ENCODE measurements at places on chromosomes 5 and 9.

DNA sequence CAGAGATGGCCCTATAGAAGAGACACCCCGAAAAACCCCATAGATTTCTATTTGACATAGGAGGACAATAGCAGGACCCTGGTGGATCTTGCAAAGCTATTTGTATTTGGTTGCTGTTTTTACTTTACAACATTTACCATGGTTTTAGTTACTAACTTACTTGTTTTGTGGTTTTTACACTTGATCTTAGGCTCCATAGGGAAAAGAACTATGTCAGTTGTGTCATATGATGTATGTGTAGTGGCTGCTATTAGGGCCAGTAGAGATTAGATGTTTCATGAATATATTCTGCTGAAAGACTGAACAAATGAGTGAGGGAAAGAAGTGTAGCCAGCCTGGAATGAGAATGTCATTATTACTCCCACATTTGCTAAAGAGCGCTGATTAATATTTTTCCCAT lies 388.1 kb downstream of the SEMA5A start:
- no peak for DNase-seq

GRCh38 chr9:101081641-101082040 lies 53.1 kb downstream of the PLPPR1 start:
- DNase-seq = no peak

GRCh38 chr5:163619273-163619934 lies 114.0 kb downstream of the MAT2B start:
- no peak for DNase-seq

DNA sequence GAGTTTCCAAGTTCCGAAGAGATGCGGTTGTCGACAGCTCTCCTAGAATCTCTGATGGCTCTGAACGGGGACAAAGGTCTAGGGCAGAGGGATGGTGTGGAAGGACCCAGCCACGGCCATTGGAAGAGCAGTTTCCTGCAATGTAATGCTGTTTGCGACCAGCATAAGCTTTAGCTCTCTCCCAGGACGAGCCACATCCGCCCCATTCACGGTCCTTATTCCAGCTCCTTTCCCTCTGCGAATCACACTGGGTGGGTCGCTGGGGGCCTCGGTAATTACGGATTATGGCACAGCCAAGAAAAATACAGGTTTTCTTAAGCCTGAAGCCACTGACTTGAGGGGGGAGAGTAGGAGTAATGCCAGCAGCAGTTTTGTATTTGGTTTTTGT lies 22.7 kb downstream of the ANXA2R start:
- peak; percentile 42 for DNase-seq

GRCh38 chr5:138724470-138725146 lies 28.6 kb upstream of the CTNNA1 start:
- DNase-seq = no peak

- DNase-seq = no peak
Observed at GRCh38 chr5:115995351-115995750, 33.1 kb downstream of the LVRN start.

DNA sequence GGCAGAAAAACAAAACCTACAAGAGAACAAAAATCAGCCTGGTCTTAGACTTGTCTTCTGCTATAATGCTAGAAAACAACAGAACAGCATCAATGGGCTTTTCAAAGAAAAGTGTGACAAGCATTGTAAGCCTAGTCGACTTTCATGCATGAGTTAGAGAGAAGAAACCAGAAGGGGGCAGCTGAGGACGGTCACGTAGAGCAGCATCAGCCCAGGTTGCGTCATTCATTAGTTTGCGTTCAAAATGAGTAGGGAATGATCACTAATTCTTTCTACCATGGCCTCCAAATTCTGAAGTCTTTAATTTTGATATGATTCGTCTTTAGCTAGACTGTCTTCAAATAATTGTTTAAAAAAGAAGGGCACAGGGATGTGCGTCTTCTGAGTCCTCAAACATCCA lies 4.7 kb upstream of the ISCA1 start:
- no peak for DNase-seq

DNA sequence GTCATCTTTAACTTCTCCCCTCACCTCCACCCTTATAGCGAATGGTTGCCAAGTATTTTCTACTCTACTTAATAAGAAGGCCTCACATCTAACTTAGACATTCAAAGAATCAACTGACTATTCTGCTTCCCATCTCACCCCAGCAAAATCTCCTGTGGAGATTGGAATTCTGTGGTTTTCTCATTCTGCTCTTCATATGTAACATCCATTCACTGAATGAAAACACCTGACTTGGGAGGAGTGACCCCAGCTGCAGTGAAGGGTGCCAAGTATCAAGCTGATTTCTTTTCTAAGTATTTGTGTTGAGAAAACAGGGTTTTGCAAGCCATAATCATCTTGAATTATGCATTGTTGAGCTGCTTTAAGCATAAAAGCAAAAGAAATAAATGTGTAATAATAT lies 42.5 kb upstream of the TAF1L start:
- no peak for DNase-seq

DNA sequence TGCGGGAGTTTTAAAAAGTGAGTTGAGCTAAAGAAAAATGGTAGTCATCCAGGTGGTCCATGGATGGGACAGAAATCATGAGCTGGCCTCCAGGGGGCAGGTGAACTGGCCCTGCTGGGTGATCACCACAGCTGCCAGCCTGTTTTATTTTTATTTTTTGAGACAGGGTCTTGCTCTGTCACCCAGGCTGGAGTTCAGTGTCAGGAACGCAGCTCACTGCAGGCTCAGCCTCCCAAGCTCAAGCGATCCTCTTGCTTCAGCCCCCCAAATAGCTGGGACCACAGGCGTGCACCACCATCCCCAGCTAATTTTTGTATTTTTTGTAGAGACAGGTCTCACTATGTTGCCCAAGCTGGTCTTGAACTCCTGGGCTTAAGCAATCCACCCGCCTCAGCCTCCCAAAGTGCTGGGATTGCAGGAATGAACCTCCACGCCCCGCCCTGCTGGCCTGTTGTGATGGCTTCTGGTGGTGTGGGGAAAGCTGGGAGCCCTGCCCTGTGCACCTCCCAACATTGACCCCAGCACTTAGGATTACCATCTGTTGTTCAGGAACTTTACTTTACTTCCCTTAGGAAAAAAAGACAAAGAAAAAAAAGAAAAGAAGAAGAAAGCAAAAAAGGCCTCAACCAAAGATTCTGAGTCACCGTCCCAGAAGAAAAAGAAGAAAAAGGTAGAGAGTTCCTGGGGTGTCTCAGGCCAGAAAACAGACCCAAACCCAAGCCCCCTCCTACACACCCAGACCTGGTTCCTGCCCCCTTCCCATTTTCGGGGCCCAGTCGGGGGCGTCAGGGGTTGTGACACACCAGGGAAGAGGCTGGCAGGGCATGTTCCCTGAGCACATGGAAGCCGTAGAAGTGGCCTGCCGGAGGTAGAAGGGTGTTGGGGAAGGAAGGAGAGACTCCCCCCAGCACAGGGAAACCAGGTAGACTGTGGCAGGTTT lies 14.7 kb downstream of the CD74 start:
- DNase-seq = no peak

GRCh38 chr9:35690614-35691333 lies 1.0 kb upstream of the TPM2 start:
- no peak for DNase-seq

DNA sequence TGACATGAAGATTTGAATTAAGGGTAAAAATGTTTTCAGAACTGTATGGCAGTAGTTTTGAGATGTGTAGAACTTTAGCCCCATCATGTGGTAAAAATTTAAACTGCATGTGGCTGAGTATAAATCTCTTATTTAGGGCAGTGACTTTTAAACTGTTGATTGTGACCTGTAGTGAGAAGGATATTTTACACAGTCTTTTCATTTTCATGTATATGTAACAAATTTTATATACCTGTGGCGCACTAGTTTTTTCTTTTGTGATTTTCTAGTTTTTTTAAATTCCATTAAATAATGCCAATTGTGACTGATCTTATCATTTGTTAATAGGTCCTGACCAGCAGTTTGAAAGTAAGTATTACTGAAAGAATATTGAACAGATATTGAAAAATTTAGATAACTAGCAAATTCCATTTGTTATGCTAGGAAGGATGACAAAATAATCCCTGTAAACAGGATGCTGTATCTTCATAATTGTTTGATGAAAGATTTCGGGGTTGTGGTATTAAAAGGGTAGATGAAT lies 47.2 kb downstream of the GPBP1 start:
- DNase-seq = peak; percentile 18

GRCh38 chr5:75192804-75193203 lies 43.9 kb downstream of the ANKRD31 start:
- no peak for DNase-seq

DNA sequence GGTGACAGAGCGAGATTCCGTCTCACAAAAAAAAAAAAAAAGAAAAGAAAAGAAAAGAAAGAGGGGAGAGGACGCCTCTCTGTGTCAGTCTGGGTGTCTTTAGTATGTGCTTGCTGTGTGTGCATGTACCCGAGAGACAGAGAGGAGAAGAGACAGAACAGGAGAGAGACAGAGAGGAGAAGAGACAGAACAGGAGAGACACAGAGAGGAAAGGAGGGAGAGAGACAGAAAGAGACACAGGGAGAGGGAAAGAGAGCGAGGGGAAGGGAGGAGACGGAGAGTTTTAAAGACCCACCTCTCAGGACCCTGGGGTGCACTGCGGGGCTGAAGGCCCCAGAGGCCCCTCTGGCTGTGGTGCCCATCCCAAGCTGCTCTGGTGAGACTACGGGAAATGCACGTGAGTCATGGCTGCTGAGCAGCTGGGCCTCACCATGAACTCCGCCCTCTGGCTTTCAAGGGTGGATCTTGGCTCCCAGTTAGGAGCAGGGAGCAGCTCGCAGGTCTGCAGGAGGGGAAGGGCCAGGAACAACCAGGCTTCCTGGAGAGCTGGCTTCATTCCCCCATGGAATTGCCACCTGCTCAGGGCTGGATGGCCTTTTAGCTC lies 7.9 kb downstream of the SLC6A3 start:
- DNase-seq = peak; percentile 25

DNA sequence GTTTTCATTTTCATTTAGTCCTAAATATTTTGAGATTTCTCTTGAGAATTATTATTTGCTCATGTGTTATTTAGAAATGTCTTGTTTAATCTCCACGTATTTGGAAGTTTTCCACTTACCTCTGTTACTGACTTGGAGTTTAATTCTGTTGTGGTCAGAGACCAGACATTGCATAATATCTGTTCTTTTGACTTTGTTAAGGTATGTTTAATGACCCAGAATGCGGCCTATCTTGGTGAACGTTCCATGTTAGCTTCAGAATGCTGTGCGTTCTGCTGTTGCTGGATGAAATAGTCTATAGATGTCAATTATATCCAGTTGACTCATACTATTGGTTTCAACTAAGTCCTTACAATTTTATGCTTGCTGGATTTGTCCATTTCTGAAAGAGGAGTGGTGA lies 325.3 kb upstream of the TARS1 start:
- no peak for DNase-seq

DNA sequence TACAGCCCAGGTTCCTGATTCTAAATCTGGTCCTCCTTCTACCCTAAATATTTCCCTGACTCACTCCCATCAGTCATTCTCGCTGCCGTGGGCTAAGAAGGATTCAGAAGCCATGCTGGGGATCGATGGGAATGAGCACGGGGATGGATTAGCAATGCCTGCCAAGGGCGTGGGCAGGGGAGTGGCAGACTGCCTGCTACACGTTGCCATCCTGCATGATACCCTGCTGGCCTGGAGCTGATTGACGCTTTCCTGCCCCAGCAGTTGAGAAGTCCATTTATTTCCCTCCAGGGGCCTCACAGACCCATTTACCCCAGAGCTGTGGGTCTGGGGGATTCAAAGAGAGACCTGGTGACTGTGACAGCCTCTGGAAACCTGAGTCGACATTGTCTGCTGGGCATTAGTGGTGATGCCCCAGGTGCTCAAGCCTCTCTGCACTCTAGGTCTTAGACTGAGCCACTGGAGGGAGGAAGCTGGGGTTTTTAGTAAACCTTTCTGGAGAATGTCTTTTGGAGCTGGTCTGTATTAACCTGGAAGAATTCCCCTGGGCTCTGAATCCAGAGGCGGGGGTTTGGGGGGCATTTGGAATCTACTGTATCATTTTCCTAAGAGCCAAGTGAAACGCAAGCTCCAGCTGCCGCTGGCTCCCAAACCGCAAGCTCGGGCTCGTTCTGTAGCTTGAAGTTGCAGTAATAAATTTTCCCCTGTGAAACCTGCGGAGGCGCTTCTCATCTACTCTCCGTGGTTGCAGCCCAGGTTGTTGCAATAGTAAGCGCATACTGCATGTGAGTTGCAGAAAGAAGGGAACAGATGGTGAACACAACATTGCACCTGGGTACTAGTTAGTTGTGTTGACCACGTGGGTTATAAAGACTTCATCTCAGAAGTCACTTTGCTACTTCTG lies 76.3 kb upstream of the RAPGEF1 start:
- DNase-seq = no peak

DNA sequence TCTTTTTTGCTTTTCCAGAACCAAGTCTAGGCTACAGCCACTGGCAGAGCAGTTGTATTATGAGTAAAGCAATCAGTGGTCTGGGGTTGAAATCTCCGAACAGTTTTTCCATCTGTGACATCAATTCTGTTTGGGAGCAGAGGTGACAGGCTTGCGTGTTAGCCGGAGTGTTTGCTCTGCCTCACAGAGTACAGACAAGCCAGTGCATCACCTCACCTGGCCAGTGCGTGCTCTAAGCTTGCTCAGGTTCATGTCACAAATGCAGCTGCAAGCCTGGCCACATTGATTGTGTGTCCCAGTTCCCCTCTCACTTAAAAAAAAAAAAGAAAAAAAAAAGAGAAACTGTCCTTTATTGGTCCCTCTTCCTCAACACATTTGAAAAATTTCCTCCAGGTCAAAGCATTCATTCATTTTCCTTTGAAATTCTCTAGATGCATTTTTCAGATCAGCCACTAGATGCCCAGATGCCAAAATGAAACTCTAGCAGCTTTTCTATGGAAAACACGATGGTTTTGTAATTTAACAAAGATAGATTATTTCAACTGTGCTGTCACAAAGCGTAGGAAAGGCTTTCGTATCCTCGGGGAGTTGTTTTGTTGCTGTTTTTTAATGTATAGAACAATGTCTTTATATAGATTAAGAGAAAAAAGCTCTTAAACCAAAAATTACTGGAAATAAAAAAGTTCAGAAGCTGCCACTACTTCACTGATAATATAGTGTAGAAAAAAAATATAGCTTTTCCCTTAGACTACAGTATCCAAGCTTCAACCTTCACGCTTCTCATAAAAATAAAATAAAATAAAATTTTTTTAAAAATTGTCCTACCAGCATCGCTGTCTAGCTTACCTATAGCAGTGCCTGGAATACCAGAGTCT lies 585.5 kb downstream of the TLE1 start:
- no peak for DNase-seq

GRCh38 chr5:172045315-172045632 lies 38.8 kb upstream of the FBXW11 start:
- DNase-seq = no peak

DNA sequence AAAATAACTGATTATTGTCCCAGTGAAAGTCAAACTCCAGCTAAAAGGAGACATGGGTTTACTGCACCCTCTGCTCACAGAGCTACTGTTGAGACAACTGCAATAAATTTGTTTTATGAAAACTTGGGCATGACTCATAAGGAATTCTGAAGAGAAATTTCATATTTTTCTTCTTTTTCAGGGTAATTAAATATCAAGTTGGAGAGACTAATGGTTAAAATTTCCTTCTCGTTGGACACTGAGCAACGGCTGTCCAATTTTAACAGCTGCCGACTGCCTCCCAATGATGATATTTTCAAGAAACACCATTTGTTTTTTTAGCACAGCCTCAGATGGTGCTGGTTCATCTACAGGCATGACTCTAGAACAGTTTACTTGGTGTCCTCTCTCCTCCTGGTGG lies 259.2 kb upstream of the RGMB start:
- no peak for DNase-seq
